ENCODE measurements at places on chromosomes 7 and 10. TPM values are rescaled to one million over a fixed set of nuclear protein-coding genes. Genes with fewer than 3 reads are reported as not detected.
A peak's percentile ranks its signal among the peaks of the same experiment; 100 is the strongest.

PLXNA4 gene
- 45.4 TPM for total RNA-seq

SLC16A12 gene
- total RNA-seq = not detected

ATE1 gene
- 26.0 TPM for total RNA-seq

FAM237B gene
- not detected for total RNA-seq

INSYN2A gene
- total RNA-seq = not detected

PAPSS2 gene
- total RNA-seq = not detected

- H3K27me3 ChIP-seq = no peaks in the 10 kb centered on the region
- DNase-seq = no peak
- peaks cover 54% of the 10 kb centered on the region for H3K36me3 ChIP-seq
- no peak overlapping the region for H3K4me3 ChIP-seq
- peaks cover 16% of the 10 kb centered on the region for H3K4me1 ChIP-seq
Measured at GRCh38 chr7:151484971-151485707, 34.6 kb downstream of the RHEB start.

GRCh38 chr10:132332433-132332754, 401 bp downstream of the LRRC27 start:
- H3K4me3 ChIP-seq = peak overlapping the region; percentile 84
- peak overlapping the region; percentile 93 for H3K27ac ChIP-seq
- H3K27me3 ChIP-seq = no peaks in the 10 kb centered on the region
- H3K4me1 ChIP-seq = peaks cover 58% of the 10 kb centered on the region
- H3K36me3 ChIP-seq = peaks cover 32% of the 10 kb centered on the region

DNA sequence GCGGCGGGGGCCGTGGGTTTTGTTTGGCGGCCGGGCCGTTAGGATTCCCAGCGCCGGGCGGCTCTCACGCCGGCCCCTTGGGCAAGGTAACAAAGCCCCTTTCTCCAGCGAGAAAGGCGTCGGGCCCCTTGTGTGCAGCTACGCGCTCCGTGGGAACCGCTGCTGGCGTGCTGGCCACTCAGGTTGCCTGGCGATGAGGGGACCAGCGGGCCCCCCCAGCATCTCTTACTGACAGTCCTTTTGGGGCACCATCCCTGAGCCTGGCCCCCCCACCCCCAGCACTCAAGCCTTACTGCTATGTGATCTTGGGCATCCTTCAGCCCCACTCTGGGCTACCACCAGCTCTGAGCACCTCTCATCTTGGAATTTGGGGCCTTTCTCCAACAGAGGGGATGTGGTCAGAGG, 1.8 kb downstream of the LFNG start:
- peak overlapping the region; percentile 98 for H3K4me3 ChIP-seq
- peaks cover 37% of the 10 kb centered on the region for H3K4me1 ChIP-seq
- DNase-seq = peak; percentile 57
- no peaks in the 10 kb centered on the region for H3K27me3 ChIP-seq
- peak overlapping the region; percentile 93 for H3K27ac ChIP-seq
- H3K36me3 ChIP-seq = peaks cover 38% of the 10 kb centered on the region

DNA sequence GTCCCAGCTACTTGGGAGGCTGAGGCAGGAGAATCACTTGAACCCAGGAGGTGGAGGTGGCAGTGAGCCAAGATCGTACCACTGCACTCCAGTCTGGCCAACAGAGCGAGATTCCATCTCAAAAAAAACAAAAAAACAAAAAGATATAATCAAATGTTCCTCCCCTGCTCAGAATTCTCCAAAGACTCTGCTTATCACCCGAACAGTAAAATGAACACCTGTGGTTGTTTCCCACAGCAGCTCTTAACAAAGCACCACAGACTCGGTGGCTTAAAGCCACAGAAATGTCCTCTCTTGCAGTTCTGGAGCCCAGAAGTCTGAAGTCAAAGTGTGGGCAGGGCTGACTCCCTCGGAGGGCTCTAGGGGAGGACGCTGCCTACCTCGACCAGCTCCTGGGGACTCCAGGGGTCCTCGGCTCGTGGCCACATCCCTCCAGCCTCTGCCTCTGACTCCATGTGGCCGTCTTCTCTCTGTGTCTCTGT, 4.1 kb upstream of the INTS1 start:
- peak; percentile 49 for DNase-seq
- H3K27me3 ChIP-seq = no peaks in the 10 kb centered on the region
- peak overlapping the region; percentile 78 for H3K27ac ChIP-seq
- peak overlapping the region; percentile 1 for H3K4me3 ChIP-seq
- peaks cover 59% of the 10 kb centered on the region for H3K4me1 ChIP-seq
- no peaks in the 10 kb centered on the region for H3K36me3 ChIP-seq

GRCh38 chr7:78329001-78329655, 530.6 kb downstream of the PHTF2 start:
- H3K27me3 ChIP-seq = no peaks in the 10 kb centered on the region
- H3K36me3 ChIP-seq = no peaks in the 10 kb centered on the region
- H3K27ac ChIP-seq = no peak overlapping the region
- no peaks in the 10 kb centered on the region for H3K4me1 ChIP-seq

GRCh38 chr7:151082141-151083070, 887 bp downstream of the TMUB1 start:
- peak overlapping the region; percentile 93 for H3K27ac ChIP-seq
- peak overlapping the region; percentile 87 for H3K4me3 ChIP-seq
- H3K4me1 ChIP-seq = peaks cover 64% of the 10 kb centered on the region
- no peak for DNase-seq
- H3K27me3 ChIP-seq = peaks cover 18% of the 10 kb centered on the region

Measured in activated CD8-positive, alpha-beta T cell treated with anti-CD3 and anti-CD28 coated beads, Interleukin-2, amount 10 ng/mL, durations not matched to agents 7 days and 5 days (primary cell).